ENCODE measurements at places on chromosomes 12 and 14. TPM values are rescaled to one million over a fixed set of nuclear protein-coding genes. Genes with fewer than 3 reads are reported as not detected.

DNA sequence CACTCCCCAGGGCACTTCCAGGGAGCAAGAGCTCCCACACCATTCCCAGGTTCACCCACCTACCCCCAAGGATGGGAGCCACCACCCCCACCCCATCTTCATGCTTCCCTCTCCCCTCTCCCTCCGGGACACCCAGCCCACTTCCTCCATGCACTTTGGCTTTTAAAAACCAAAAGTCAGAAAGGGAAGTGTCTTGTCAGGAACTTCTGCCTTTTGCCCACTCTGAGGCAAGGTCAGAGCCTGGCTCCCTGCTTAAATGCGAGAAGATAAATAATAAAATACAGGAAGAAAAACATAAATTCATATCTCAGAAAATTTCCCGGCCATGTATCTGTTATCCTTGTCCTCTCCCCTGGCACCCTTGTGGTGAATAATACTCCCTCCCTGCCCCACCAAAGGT, 81.6 kb downstream of the PTGER2 start:
- DNase-seq, result no peak

CLEC2A gene
- total RNA-seq, result not detected

- DNase-seq, result no peak
These were observed 295.3 kb upstream of the SOX5 start for GRCh38 chr12:24244801-24245200.

GRCh38 chr14:22200977-22201605, 387.9 kb downstream of the DAD1 start:
- peak; percentile 85 for DNase-seq

DNA sequence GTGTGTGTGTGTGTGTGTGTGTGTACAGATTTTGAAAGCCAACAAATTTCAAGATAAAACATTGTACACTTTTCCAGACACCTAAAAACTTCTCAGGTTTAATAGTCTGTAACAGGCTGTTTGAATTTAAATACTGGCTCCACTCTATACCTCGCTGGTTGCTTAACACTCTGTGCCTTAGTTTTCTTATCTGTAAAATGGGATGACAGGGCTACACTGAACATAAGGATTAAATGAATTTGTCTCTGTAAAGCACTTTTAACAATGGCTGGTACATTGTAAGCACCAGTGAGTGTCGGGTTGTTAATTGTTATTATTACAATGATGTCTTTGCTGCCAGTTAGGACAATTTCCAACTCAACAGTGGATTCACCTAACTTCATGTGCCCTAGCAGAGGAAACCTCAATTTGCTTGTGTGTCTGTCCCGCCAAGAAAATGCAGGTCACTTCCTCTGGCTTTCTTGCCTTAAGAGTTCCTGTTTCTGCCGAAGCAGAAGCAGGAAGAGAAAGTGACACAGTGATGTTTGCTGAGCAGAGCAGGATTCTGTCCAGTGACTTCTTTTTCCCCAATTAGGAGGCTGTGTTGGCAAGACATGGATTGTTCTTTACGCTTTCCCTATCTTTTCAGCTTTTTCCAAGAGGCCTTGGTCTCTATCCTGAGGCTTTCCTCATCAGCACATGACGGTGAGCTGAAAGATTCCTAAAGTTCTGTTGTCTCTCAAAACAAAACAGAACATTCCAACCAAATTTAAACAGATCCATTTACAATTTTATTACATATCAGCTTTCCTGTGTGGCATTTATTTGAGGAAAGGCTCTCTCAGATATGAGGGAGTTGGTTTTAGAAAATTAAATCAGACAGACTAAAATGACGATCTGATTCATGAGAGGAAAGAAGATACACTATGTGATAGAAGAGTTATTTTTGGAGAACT, 154.1 kb upstream of the ATP2B1 start:
- DNase-seq, result peak; percentile 82

DNA sequence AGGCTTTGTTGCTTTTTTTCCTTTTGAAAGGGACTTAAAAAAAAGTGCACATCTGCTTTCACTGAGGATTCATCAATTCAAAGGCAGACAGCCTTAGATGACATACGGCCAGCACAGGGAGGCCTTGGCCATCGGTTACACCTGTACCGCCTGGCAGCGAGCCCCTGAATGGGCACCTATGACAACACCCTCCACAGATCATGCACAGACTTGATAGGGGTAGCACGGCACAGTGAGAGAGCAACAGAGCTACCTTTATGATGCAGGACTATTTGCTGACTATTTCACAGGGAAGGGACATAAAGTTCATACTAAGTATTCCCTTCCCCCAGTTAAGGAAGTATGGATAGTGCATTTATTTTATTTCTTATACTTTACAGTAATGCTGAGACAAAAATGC, 137.9 kb upstream of the ARID2 start:
- DNase-seq, result no peak

KSR2 gene
- under 0.01 TPM for total RNA-seq

FERMT2 gene
- total RNA-seq, result under 0.01 TPM

DNA sequence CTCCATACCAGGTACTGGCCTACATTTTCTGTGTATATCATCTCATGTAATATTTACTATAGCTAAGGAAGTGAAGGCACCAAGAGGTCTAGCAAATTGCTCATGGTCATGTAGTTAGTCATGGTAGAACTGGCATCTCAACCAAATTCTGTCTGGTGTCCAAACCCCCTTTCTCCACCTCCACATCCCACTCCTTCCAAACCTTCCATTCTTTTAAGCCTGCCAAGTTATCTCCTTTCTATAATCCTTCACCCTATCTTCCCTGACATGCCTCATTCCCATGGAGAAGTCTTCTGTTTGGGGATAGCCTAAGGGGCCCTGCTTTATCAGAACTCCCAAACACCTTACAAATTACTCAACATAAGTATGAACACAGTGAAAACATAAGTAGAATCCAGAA, 196.2 kb upstream of the HMGA2 start:
- DNase-seq, result no peak

GRCh38 chr14:101960225-101960624, 4.1 kb upstream of the DYNC1H1 start:
- DNase-seq, result peak; percentile 65

GRCh38 chr12:74021937-74022336, 515.7 kb upstream of the ATXN7L3B start:
- peak; percentile 20 for DNase-seq

GRCh38 chr12:50074936-50075807, 10.0 kb upstream of the SMARCD1 start:
- DNase-seq, result peak; percentile 74

DNA sequence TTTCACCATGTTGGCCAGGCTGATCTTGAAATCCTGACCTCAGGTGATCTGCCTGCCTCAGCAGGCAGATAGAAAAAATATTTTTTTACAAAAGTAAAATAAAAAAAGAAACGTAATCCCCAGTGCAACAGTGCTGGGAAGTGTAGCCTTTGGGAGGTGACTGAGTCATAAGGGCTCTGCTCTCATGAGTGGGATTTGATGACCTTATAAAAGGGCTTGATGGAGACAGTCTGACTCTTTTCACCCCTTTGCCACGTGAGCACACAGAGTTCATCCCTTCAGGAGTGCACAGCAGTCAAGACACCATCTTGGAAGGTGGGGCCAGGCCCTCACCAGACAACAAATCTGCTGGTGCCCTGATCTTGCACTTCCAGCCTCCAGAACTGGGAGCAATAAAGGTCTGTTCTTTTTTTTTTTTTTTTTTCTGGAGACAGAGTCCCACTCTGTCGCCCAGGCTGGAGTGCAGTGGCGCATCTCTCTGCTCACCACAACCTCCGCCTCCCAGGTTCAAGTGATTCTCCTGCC, 24.7 kb upstream of the DYNC1H1 start:
- DNase-seq, result no peak

GRCh38 chr12:26422839-26423398, 227.5 kb downstream of the SSPN start:
- DNase-seq, result no peak

DNA sequence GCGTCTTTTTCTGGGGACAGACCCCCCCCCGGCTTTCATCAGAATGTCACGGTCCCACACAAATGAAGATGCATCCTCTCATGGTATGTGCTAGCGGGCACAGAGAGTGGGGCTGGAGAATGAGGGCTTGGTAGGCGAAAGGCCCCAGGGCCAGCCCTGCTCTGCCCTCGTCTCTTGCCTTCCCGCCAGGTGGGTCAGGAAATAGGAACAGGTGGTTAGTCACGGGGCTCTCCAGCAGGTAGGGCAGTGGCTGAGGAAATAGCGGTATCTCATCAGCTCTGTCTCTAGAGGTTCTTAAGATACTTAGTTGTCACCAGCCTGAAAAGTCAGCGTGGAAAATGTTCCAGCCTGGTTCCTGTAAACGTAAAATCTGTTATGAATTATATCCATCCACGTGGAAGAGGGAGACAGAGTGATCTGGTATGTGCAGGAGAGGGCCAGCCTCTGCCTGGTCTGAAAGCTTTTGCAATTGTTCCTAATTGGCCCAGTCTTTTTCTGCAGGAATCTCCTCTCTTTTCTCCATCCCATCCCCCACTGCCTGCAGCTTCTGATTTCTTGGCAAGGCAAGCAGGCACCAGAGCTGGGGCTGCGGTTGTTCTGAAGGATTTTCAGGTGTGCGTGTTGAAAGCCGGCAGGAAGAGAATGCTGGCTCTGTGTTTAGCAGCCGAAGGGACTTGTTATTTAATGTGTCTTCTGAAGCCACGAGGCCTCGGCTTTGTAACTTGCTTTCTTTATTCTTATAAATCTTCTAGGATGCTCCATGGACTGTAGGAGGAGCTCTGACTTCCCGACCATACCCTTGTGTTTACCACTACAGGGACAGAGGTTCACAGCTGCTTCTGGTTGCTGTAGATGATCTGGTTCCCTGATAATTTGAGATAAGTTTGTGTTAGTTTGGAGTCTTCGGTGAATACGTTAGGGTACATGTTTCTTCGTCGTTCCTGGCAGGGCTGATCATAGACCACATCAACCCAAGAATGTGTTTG, 131.1 kb downstream of the CACNA1C start:
- peak; percentile 21 for DNase-seq

- DNase-seq, result no peak
These were observed 3.0 kb downstream of the SETD1B start for GRCh38 chr12:121806546-121807423.

GRCh38 chr12:102685841-102686240, 205.5 kb upstream of the IGF1 start:
- DNase-seq, result no peak

KRT72 gene
- under 0.01 TPM for total RNA-seq

DNA sequence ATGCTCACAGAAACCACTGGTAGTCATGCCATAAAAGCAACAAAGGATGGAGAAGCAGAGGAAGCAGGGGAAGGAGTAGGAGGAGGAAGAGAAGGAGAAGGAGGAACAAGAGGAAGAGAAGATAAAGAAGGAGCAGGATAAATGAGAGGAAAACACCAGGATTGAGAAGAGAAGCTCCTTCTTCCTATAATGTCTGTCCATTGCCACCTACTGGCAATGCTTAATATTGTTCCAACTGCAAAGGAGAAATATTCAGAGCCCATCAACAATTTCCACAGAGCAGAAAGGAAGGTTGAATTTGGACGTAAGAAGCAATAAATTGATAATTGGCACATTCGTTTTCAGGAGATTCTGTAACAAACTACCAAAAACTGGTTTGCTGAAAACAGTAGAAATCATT, 898.4 kb downstream of the SLC16A7 start:
- no peak for DNase-seq

C14orf180 gene
- total RNA-seq, result not detected

AICDA gene
- total RNA-seq, result not detected

DNA sequence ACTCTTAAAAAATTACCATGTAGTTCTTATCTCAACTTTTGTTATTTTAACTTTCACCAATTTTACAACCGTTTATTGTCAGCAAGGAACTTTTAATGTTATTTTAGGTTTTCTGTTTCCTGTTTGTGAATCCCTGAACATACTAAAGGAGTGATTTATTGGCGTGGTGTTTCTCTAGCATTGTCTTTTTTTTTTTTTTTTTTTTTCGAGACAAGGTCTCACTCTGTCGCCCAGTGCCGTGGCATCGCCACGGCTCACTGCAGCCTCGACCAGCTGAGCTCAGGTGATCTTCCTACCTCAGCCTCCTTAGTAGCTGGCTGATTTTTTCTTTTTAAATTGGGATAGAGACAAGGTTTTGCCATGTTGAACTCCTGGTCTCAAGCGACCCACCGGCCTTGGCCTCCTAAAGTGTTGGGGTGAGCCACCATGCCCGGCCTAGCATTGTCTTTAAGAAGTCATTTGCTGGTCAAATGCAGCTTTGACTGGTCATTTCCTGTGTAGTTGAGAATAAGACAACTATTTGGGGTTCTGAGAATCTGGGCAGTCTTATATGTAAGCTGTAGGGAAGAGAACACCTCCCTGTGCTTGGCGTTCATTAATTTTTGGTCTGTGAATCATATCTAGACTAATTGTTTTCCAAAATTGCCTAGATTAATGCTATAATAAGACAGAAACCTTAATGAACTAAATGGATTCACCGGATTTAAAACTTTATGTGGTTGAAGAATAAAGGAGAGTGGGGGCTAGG, 2.1 kb downstream of the WASHC4 start:
- no peak for DNase-seq

DNA sequence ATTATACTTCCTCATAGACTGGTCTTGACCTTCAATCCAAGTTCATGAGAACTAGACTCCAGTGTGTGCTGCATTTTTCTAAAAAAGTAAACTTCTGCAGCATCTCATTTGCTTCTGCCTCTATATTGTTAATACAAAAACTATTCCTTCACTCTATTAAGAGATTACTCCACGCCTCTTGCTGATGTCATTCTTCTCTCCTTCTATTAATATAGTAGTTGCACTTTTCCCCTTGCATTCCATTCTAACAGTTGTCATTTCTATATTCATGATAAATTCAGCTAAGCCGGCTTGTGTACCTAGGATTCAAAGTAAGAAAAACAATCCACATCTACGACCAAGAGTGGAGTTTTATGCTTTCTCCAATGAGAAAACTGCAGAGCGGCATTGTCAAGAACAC, 480.4 kb upstream of the NOVA1 start:
- no peak for DNase-seq

PNMA1 gene
- total RNA-seq, result 11.6 TPM

CLEC14A gene
- total RNA-seq, result 0.27 TPM

KCNMB4 gene
- 3.0 TPM for total RNA-seq

- DNase-seq, result no peak
These were observed 668 bp downstream of the MRPS35 start for GRCh38 chr12:27711317-27711682.

GAS2L3 gene
- 0.81 TPM for total RNA-seq

FLRT2 gene
- total RNA-seq, result under 0.01 TPM

- DNase-seq, result peak; percentile 50
These were observed 79.7 kb downstream of the SPTB start for GRCh38 chr14:64800000-64800399.

CCND2 gene
- total RNA-seq, result 160 TPM

PPP4R4 gene
- under 0.01 TPM for total RNA-seq

DNA sequence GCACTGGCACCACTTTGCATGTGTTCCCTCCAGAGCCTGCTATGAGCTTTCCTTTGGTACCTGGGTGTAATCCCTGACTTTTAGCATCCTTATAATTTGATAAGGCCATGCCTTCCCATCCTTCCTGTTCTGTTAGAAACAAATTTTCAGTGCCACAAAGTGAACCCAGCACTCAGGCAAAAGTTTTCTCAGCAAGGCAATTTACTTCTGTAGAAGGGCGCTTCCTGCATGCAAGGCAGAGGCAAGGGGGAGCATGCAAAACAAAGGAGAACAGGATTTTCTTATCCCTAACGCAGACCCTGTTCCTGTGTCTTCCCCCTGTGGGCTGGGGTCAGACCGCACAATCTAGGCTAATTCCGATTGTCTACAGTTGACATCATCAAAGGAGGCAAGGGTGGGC, 108.7 kb downstream of the RIN3 start:
- DNase-seq, result no peak
